ENCODE measurements at places on chromosomes 16 and 17. TPM values are rescaled to one million over a fixed set of nuclear protein-coding genes. Genes with fewer than 3 reads are reported as not detected.

The STAT5A gene
- total RNA-seq: 150 TPM

The CLEC3A gene
- not detected for total RNA-seq

The TEKT1 gene
- total RNA-seq: not detected

The ITGAX gene
- total RNA-seq: 6.0 TPM

The CACNG5 gene
- not detected for total RNA-seq

The MED13 gene
- 85.8 TPM for total RNA-seq

The CIBAR2 gene
- total RNA-seq: not detected

The SKAP1 gene
- total RNA-seq: 95.1 TPM

The C1QL1 gene
- not detected for total RNA-seq

The TMEM88 gene
- 29.3 TPM for total RNA-seq

The MYH1 gene
- total RNA-seq: not detected

The P2RX5 gene
- 16.0 TPM for total RNA-seq

The SOST gene
- total RNA-seq: not detected

The JUP gene
- 0.88 TPM for total RNA-seq

The IL21R gene
- 34.8 TPM for total RNA-seq

The SPATA33 gene
- 4.4 TPM for total RNA-seq

DNA sequence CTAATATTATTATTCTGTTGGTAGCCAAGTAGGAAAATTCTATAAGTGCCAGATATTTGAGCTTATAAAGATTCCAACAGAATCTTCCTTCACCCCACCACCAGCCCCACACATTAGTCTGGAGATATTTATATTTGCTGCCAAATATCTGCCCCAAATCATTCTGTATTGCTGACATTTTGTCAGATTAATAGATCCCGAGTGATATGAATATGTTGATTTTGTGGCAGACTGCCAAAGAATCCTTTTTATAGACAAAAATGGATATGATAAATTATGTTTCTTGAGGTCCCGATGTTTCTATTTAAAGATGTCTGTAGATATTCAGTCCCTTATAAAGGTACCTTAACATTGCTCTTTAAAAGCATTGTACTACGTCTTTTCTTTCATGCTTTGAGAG is 162.2 kb upstream of the KCNJ16 start:
- no peak for DNase-seq

DNA sequence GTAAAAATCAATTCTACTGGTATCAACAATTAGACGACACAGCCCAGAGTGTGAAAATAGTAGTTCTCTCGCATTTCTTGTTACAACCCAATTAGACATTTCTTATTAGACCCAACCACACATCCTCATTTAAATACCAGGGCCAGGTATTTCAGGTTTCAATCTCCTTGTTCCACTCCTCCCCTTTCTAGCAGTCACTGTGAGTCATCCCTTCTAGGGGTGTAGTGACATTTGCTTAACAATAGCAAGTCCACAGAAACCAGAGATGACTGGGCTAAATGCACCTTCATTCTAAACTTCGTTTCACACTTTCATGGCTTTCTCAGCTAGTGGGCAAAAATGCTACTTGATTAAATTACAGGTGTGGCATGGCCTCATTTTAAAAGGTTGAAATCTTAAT is 116.9 kb upstream of the CACNG3 start:
- no peak for DNase-seq

GRCh38 chr17:1005361-1005946 is 8.5 kb downstream of the TIMM22 start:
- no peak for DNase-seq

DNA sequence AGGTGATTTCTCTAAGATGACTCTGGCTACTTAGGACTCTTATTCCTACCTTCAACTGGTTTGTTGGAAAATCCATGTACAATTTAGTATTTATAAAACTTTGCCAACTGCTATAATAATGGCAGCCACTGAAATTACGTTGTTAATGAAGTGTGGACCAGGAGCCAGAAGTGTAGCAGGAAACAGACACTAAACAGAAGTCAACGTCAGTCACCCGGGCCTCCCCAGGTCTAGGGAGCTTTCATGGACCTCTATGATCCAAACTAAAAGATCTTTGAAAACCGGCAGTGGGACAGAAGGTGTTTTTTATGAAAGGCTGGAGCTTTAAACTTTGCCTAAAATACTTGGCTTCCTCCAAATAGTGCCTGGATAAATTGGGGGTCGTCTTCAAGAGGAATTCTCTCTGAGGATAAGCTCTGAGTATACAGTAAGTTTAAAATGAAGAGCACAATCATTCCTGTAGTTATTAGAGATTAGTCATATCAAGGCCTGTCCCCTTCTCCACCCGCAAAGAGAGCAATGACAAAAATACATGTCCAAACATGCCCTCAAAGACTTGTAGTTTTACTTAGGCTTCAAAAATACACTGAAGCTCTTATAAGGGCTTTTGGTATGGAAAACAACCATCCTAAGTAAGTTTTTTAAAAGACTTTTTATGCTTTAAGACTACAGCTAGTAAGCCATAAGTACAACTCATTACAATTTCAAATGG is 34.6 kb downstream of the DCUN1D3 start:
- DNase-seq: no peak

DNA sequence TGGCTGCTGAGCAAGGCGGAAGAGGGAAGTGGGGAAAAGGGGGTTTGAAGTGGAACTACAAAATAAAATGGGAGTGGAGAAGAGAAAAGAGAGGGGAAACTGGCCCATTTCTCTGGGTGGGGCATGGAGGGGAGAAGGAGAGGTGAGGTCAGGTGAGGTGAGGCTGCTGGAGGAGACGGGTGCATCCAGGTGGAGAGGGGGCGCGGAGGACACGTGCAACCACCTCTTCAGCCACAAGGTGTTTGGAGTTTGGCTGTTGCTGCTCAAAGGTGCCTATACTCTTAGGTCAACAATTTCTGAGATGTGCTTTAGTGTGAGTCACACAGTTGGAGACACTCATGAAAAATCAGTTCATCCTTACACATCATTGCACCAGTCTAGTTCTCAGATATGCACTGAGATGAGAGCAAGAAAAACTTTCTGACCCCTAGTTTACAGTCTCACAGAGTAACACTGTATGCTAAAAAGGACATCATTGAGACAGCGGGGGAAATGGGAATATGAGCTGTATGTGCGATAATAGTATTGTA is 4.8 kb downstream of the SLC6A4 start:
- no peak for DNase-seq

GRCh38 chr17:74742153-74742515 is 5.1 kb downstream of the RAB37 start:
- DNase-seq: peak; percentile 72

DNA sequence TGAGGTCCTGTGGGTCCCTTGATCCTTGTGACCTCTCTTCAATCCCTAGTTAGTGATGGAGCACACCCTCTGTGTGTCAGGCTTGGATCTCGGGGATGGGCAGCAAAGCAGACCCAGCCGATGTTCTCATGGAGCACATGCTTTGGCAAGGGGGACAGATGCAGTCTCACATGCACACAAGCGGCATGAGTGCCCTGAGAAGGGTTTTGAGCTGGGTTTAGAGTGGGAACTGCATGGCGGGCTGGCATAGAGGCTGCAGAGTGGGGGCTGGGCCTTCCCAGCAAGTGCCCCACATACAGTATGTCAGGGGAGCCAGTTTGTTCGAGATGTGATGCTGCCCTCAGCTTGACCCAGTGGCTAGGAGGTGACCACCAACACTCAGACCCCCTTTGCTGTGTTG is 41.6 kb downstream of the B9D1 start:
- DNase-seq: no peak

- DNase-seq: no peak
Measured at GRCh38 chr17:19769946-19770652, 22.0 kb upstream of the ALDH3A1 start.

- DNase-seq: no peak
Measured at GRCh38 chr16:73228649-73229048, 180.7 kb upstream of the ZFHX3 start.

DNA sequence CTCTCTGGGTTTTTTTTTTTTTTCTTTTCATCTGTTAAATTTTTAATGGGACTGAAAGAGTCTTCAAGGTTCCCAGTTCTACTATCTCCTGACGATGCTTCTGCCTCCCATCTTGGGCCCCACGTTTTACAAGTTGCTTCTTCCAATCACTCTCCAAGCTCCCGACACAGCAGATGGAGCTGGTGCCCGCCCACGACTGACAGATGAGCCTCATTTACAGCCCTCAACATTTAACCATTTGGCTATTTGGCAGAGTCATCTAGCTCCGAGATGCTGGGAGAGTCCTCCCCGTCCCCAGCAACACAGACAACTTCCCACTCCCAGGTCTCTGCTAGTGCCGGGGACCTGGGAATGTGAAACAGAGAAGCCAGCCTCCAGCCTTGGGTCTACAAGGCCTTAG is 276.9 kb downstream of the SHISA9 start:
- no peak for DNase-seq

DNA sequence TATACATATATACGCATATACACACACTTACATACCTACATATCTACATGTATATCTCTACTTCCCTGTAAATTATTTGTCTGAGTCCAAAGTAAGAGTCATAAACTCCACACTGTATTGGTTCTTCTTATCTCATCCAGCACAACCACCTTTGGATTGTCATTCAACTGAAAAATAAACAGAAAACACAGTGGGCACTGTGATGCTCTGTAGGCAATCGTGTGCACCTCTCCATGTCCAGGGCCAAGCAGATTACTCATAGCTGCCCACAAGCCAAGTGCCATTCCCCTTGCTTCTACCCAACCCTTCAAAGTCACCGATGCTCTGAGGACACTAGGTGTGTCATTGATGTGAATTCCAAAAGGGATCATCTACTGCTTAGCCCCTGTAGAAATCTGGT is 12.9 kb upstream of the TEKT3 start:
- DNase-seq: no peak

DNA sequence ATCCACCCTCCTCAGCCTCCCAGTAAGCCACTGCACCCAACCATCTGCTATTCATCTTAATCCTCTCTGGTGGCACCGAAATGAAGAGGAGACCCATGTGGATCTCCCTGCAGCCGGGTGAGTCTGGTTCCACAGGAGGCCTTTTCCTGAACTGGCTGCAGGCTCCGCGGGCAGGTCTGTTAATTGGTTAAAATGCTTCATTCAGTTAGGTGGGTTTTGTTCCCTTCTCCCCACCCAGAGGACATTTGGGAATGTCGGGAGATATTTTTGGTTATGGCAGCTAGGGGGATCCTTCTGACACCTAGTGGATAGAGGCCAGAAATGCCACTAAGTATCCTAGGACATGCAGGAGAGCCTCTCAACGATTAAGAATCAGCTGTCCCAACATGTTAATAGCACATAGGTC is 16.7 kb downstream of the C16orf54 start:
- peak; percentile 36 for DNase-seq

DNA sequence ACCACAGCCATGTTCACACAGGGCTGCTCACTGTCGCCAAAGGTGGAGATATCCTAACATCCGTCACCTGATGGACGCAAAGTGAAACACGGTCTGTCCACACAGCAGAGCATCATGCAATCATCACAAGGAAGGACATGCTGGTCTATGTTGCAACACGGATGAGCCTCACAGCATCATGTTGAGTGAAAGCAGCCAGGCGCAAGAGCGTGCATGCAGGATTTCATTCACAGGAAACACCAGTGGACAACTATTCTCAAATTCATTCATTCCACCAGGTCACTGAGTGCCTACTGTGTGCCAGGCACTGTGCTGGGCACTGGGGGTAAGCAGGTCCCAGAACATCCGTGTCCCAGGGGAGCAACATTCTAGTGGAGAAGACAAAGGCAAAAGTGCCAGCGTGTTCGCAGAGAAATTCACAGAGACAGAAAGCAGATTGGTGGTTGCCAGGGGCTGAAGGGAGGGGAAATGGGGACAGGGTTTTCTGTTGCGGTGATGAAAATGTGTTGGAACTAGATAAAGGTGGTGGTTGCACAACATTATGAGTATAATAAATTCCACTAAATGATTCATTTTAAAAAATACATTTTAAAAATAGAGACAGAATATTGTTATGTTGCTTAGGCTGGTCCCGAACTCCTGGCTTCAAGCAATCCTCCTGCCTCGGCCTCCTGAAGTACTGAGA is 22.7 kb upstream of the KCNJ12 start:
- DNase-seq: no peak

DNA sequence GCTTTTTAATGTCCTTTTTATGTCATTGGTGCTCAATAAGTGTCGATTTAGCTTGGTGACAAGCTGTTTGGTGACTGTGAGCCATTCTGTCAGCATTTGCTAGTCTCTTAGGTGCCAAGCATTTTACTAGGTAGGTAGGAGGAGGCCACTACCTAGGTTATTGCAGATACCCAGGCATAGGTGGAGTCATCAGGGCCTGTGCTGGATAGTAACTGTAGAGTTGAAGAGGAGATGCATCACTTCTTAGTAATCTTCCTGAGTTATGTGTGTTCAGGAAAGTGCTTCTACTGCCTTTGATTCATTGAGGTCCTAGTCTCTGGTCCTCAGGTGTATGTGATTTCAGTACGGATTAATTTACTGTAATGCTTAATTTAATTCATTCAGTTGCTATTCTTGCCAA is 17.7 kb downstream of the USP10 start:
- DNase-seq: no peak

DNA sequence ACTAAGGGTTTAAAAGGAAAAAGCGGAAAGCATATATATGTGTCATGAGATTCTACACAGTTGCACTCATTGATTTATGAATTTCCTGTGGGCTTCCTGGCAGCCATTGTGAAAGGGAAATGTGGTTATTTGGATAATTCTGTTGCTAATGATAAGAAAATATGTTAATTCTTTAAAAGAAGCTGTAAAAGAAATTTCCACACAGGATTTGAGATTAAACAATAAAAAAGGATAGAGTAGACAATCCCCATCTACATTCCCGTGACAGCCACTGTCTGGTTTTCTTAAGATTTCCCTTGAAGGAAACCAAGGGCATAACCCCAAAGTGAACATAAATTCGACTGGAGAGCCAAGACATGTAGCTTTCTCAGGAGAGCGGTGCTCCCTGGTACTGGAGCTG is 397.5 kb downstream of the CPPED1 start:
- no peak for DNase-seq

DNA sequence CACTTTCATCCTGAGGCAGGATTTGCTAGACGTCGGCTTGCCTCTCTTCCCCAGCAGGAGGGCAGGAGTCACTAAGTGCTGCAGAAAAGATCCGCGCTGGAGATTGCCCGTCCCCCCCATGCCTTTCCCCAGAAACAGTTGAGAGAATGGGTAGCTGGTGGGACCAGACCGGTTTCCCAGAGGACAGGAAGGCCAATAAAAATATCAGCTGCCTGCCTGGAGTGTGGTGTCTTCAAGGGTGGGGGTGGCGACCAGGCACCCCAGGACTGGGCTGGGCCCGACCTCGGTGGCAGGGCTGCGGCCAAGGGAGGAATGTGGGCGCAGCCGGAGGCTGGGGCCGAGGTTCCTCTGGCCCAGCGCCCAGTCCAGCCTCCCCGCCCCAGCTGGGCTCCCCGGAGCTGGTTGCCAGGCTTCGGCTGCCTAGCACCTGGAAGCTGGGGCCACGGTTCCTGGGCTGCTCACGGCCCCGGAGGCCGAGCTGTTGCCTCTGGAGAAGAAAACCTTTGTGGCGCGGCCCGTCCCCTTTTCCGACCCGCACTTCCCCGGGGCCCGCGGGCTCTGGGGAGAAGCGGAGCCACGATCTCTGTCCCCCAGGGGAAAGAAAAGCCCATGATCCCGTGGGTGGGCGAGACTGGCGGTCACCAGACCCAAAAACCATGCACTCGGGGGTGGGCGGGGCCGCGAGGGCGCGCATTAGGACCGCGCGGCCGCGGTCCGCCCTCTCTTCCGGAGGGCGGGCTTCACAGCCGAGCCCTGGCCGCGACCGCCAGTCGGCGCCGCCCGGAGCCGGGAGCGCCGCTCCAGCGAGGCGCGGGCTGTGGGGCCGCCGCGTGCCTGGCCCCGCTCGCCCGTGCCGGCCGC is at the start of gene TRAF4:
TRAF4 (plus strand) TSS at position 769 of the 861 bp plus-strand sequence. CDS start 102 bp downstream, outside the sequence.
- no peak for DNase-seq

GRCh38 chr17:6496640-6497441 is 52.6 kb downstream of the PIMREG start:
- DNase-seq: no peak
